ENCODE measurements at places on chromosomes 6 and 20.

- no peak for DNase-seq
These were observed 106.4 kb upstream of the PDE10A start for GRCh38 chr6:165769401-165769800.

GRCh38 chr6:143529095-143529494, 17.6 kb upstream of the FUCA2 start:
- DNase-seq = no peak

DNA sequence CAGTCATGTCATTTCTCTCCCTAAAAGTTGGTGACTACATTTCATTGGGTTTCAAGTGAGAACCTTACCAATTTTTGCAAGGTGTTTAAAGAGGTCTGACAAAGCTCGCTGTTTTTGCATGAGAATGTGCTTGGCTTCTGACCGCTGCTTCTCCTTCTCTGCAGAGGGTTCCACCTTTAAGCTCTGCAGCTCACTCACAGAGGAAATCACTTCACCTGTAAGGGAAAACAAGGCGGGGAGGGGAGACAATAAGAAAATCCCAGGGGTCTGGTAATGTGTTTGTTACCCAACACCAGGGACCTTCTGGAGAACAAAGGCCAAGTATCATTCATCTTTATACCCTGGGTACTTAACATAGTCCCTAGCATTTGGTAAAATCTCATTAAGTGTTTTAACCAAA, 40.0 kb upstream of the LYRM2 start:
- DNase-seq = no peak

DNA sequence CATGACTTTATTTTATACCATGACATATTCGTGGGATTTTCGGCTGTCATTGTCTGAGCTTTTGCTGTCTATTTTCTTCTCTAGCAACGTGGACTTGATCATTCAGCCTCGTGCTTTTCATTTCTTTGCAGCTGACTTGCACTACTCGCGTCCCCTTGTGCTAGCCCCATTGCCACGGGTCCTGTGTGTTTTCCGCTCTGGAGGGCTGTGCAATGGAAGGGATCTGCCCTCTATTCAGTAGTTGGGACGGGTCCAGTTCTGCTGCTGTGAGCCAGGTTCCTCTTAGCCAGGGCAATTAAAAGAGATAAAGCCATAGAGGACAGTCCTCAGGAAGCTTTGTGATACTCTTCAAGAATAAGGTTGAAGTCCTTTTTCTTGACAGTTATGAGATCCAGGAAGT, 17.6 kb downstream of the NEDD9 start:
- DNase-seq = no peak

- DNase-seq = no peak
These were observed 352.5 kb upstream of the TSHZ2 start for GRCh38 chr20:52619671-52620070.

DNA sequence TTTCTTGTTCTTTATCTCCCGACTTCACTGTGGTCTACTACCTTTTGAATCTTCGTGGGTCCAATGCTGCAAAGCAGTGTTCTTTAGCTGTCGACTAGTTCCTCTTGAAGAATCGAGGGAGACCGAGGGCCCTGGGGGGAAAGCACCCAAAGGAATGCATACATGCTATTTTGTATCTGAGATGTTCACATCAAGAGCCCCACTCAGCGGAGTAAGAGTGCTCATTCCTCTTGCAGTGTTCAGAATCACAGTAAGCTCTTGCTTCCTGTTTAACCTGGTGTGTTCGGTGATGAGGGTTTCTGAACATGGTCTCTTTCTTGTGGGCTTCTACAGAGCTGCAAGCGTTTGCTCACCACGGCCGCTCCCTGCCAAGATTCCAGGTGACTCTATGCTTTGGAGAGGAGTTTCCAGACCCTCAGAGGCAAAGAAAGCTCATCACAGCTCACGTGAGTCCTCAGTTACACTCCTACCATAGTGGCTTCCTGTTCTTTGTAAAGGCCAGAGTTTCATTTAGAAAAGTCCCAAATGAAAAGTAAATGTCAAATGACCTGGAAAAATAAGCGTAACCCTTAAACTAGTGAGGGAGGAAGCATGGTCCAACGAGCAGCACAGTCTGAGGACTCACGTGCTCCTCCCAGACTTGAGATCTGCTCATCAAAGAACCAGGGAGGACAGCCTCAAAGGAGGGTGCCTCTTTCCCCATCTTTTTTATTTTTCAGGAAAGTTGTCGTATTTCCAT, 13.3 kb downstream of the IRF4 start:
- no peak for DNase-seq

GRCh38 chr20:10790013-10790412, 116.2 kb upstream of the JAG1 start:
- DNase-seq = no peak

- no peak for DNase-seq
These were observed 39.4 kb downstream of the BPIFB1 start for GRCh38 chr20:33322456-33322855.
